Stimulated activated CD8-positive, alpha-beta memory T cell treated with anti-CD3 and anti-CD28 coated beads, Interleukin-4, amount 100 ng/mL, for 4 hours (primary cell): ENCODE measurements at places on chromosomes 4 and X.

DNA sequence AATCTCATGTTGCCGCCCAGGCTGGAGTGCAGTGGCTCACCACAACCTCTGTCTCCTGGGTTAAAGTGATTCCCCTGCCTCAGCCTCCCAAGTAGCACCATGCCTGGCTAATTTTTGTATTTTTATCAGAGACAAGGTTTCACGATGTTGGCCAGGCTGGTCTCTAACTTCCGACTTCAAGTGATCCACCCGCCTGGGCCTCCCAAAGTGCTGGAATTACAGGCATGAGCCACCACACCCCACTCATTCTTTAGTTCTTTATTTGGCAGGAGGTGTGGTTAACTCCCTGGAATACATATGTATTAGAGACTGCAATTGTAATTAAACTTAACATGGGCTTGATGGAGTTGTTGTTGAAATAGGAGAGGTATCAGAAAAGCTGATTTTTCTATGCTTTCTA lies 1396.9 kb upstream of the IGFBP7 start:
- DNase-seq: no peak

- no peak for DNase-seq
Observed at GRCh38 chrX:2516623-2517022, 15.8 kb upstream of the DHRSX start.

DNA sequence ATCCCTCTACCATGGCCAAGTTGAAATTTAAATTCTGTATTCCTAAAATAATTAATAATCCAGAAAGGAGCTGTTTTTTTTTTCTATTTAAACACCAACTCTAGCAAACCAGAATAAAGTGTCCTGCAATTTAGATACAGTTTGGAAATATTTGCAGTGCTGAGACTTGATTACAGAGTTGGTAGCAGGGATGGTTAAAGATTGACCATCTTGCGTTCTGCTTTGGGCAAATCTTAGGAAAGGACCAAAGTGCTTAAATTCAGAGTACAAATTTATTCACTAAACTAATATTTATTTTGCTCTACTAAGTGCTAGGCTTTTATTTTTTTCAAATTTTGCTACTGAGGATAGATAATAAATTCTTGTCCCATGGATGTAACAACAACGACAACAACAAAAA lies 180.2 kb upstream of the AADAT start:
- DNase-seq: no peak

GRCh38 chrX:25762656-25763055 lies 375.5 kb upstream of the MAGEB18 start:
- DNase-seq: no peak

DNA sequence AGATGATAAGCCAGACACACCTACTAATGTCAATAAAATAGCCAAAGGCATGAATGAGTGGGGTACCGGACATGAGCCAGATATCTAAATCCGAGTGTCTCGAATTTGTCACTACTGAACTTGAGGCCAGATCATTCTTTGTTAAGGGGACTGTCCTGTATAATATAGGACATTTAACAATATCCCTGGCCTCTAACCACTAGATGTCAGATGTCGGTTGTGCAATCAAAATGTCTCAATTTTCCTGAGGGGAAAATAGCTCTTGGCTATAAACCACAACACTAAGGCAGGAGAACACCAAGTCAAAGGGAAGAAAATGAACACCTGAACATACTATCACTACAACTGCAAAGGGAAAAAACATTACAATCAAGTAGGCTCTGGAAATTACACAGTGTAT lies 154.5 kb downstream of the GPM6A start:
- no peak for DNase-seq

GRCh38 chr4:110073053-110073845 lies 125.2 kb downstream of the ELOVL6 start:
- no peak for DNase-seq

DNA sequence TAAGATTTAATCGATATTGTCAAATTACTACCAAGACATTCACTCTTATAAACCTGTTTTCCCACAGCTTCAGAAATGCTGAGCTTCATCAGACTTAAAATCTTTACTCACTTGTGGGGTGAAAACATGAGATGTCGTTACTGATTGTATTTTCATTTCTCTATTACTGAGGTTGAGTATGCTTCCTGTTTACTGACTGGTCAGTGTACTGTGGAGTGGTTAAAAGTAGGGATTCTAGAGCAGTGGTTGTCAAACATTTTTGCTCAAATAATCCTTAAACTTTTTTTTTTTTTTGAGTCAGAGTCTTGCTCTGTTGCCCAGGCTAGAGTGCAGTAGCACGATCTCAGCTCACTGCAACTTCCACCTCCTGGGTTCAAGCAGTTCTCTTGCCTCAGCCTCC lies 50.3 kb downstream of the NSUN7 start:
- no peak for DNase-seq

GRCh38 chr4:184259081-184259480 lies 41.4 kb upstream of the ENPP6 start:
- DNase-seq: no peak

GRCh38 chr4:39565878-39566600 lies 38.8 kb upstream of the UGDH start:
- no peak for DNase-seq

DNA sequence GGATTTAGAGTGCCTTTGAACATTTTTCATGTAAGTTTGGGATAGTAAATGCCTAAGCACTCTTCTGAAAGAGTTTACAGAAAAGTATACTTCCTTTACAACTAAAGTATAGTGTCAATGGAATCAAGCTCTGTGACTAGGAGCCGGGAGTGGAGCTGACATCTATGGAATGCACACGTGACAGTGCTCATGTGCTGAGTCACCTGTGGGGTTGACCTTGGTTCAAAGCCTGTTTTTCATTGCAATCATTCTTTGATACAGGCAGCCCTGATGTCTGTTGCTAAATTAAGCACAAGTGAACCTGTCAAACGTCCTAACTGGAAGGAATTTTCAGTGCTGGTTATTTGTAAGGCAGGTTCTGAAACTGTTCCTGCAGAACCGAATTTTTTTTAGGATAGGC lies 82.5 kb downstream of the GPAT3 start:
- no peak for DNase-seq

- DNase-seq: no peak
Observed at GRCh38 chr4:139824882-139825522, 159.4 kb downstream of the MGST2 start.

- DNase-seq: no peak
Observed at GRCh38 chr4:55904576-55904975, 44.2 kb upstream of the CEP135 start.

- DNase-seq: no peak
Observed at GRCh38 chr4:152586668-152587067, 50.8 kb upstream of the FBXW7 start.

DNA sequence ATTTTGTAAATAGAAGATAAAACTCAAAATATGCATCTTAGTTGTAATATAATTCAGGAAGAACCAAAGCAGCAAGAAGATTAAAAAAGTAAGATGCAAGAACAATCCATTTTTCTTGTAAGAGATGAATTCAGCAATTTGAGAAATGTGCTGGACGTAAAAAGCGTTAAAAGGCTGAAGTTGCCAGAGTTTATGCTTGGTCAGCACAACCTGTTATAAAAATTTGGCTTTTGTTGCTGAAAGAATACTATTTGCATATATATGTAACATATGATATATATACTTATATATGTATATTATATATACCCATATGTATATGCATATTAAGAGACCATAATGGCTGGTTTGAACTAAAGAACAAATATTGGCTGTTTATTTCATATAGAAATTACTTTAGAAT lies 449.6 kb upstream of the FAM241A start:
- no peak for DNase-seq

GRCh38 chr4:183504930-183505610 lies at the start of gene ING2:
TSS of gene ING2 (plus strand) at chr4:183505058. CDS start at chr4:183505196, 138 bp downstream.
- no peak for DNase-seq

GRCh38 chr4:127642169-127642568 lies 9.4 kb downstream of the INTU start:
- DNase-seq: no peak

DNA sequence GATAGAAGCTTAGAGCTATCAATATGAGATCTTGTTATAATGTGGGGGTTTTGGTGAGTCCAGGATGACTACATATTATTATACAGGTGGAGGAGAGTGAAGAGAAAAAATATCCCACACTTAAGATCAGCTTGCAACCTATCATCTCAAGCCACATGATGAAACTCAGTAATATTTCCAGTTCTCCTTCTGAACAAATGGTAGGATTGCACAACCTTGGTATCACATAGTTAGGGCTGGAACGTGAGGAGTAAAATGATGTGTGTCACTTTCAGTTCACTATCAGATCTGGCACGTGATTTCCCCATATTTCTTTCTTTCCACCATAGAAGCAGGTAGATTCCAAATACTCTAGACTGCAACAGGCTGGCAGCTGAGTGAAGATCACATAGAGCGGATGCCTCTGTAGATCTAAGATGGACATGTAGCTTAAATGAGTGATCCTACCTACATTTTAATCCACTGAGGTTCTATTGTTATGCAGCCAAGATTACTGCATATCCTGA lies 150.6 kb upstream of the ANKRD50 start:
- DNase-seq: no peak

DNA sequence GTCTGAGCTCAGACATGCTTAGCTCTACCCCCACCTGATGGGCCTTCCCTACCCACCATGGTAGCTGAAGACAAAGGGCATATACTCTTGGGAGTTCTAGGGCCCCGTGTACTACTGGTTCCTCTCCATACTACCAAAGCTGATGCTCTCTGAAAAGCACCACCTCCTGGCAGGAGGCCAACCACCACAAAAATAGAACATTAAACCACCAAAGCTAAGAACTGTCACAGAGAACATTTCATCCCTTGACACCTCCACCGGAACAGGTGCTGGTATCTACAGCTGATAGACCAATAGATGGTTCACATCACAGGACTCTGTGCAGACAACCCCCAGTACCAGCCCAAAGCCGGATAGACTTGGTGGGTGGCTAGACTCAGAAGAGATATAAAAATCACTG lies 13.4 kb downstream of the EDA2R start:
- no peak for DNase-seq

DNA sequence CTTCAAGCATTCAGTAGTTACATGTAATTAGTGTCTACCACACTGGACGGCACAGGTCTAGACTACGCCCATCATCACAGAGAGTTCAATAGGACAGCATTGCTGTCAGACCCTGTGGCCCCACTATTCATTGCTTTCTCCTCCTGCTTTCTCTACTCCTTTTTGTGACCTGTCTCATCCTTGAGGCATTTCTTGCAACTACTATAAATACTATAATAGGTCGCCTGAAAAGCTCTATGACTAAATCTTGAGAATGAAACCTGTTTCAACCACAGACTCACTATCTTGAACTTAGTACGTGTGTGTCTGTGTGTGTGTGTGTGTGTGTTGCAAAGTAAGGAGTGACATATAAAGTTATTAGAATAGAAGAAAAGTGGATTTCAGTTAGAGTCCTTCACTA lies 252.9 kb upstream of the KLF3 start:
- DNase-seq: no peak

- no peak for DNase-seq
Observed at GRCh38 chr4:185921583-185922555, 109.9 kb upstream of the SORBS2 start.

- no peak for DNase-seq
Observed at GRCh38 chr4:128591482-128591881, 218.0 kb upstream of the JADE1 start.

DNA sequence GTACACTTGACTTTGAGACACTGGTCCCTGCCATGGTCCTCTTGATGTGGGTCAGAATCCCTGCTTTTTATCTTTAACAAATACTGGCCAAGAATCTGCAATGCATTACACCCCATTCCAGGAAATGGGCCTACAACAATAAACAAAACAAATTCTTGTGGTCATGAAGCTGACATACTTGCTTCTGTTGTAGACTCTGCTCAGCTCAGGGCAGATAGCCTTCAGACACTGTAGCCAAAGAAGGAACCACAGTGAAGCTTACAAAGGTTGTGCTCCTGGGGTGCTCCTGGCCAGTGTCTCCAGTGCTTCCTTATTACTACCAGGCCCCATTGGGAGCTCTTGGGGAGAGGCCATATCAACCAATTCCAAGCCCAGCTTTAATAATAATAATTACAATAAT lies 21.8 kb downstream of the KIAA1210 start:
- no peak for DNase-seq

DNA sequence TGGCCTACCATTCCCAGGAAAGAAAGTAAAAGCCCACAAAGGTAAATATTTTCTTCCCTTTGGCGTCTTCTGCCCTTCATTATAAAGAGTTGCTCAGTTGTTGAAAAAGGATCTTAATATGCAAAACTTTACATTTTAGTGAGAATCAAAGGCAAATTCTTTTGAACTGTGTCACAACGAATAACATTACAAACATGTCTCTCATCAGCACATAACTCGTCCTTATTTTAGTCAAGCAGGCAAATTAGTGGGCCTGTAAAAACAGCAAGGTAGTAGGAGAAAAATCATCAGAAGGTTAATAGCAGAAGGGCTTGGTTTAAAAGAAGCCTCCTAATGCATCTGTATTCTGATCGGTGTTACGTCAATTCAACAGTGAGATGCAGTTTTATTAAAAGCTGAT lies 647.3 kb upstream of the DIPK2B start:
- no peak for DNase-seq

GRCh38 chr4:147050356-147050765 lies 104.7 kb upstream of the TTC29 start:
- no peak for DNase-seq

- no peak for DNase-seq
Observed at GRCh38 chr4:78803983-78804382, 27.8 kb downstream of the BMP2K start.

DNA sequence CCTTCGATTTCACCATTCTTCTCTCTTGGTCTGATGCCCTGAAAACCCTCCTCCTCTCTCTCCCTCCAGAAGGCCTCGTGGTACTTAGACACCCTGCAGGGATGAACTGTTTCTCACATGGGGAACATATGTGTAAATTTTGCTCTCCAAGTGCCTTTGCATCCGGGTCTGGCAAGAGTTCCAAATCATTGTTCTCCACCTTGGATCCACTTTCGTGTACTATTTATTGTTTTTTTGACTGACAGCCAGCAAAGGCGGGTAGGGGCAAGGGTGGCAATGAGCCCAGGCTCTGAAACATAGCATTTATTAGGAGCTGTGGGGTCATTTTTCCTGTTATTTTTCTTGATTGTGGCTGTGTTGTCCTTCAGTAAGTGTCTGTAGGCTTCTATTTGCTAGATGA lies 81.7 kb downstream of the RTL5 start:
- no peak for DNase-seq

GRCh38 chrX:1435241-1435895 lies 17.3 kb downstream of the ASMTL start:
- no peak for DNase-seq

GRCh38 chr4:75660491-75660890 lies 12.7 kb downstream of the G3BP2 start:
- DNase-seq: no peak

- DNase-seq: no peak
Observed at GRCh38 chrX:121655276-121655675, 607.9 kb downstream of the GLUD2 start.

DNA sequence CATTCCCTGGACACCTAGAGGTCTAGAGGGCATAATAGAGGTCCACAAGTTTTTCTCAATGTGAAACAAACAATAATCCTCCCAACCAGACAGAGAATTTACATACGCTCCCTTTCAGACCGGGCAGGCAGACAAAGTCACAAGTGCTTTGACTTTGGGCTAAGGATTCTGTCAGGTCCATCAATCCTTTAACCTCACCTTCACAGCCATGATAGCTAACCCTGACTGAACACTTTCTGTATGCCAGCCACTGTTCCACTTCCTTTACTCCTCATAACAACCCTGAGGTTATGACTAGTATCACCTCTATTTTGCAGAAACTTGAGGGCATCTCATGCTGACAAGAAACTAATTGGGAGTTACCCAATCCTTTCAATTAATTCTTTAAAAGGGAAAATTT lies 118.8 kb upstream of the AFF2 start:
- no peak for DNase-seq
